Suppressor macrophage (primary cell): ENCODE measurements at places on chromosomes 11 and 22.

- no peak for DNase-seq
These were observed 16.4 kb upstream of the POLD3 start for GRCh38 chr11:74575999-74576398.

GRCh38 chr11:130587658-130588057 is 139.2 kb downstream of the ADAMTS15 start:
- DNase-seq, result no peak

DNA sequence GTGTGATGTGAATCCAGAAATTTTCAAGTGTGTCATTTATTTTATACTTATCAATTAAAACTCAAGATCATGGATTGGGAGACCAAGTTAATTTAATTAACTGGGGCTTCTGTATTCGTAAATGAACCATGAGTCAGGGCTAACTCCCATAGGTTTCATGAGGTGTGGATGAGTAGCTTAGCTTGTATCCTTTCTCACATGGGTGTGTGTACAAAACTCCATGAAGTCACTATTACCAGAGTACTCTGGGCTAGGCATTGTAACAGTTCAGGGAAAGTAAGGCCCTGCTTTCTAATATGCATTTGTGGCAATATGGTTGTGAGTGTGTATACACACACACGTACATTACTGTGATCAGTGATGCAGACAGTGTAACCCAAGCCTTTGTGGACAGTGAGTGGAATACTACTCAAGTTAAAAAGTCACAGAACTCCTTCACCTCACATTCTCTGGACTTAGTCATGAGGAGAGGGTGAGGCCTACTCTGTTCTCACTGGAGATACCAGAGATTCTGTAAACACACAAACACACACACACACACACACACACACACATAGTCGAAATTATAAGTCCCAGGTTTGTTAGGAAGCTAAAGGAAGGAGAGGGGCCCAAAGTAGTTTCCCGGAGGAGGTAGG is 3.5 kb downstream of the CNTF start:
- DNase-seq, result no peak

GRCh38 chr11:33889296-33889695 is 2.6 kb downstream of the LMO2 start:
- no peak for DNase-seq
